ENCODE measurements at places on chromosomes 1 and 21.

DNA sequence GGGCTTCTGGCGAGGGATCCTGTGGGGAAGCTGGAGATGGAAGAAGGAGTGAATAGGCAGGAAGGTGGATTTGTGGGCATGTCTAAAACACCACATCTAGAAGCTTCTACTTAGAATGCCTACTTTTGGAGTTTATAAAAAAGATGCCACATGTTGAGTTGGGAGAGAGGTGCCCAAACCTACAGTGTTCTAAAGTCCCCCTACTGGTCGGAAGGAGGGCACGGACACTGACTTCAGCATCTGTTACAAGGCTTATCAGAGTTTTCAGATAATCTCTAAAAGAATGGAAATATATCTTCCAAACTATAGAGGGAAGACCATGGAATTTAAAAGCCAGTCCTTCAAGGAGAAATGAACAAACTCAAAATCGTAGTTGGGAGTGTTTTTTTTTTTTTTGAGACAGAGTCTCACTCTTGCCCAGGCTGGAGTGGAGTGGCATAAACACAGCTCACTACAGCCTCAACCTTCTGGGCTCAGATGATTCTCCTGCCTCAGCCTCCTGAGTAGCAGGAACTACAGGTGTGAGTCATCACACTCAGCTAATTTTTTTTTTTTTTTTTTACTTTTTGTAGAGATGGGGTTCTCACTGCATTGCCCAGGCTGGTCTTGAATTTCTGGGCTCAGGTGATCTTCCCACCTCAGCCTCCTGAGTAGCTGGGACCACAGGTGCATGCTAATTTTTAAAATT lies 14.8 kb downstream of the IBA57 start:
- DNase-seq: no peak

DNA sequence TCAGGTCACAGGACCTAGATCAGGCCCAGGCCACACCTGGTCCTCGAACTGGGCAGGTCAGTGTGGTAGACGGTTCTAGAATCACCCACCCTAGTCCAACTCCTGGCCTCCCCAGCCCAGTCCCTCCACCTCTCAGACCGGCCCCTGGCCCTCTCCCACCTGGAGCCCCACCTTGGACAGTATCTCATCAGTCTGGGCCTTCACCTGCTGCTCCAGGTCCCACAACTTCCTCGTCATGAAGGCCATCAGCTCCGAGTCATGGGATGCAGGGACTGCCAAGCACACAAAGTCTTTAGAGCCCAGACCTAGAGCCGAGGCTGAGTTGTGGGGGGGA lies 8.7 kb downstream of the UBXN11 start:
- no peak for DNase-seq

DNA sequence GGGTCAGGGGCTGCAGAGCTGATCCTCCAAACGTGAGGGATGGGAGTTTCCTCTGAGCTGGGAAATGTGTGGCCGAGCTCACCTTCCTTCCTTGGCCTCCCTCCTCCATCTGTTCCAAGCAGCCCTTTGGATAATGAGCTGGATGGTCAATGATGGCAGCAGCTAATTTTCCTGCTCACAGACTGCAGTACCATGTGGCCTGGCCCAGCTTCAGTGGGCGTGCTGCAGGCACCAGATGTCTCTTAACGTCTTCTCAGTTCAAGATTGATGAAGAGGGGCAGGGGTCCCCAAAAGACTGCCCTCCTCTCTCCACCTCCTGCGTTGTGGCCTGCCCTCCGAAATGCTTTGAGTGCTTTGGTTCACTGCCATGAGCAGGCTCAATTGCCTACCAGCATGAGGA lies 86.0 kb downstream of the UBIAD1 start:
- DNase-seq: peak; percentile 84

- no peak for DNase-seq
Measured at GRCh38 chr1:21378705-21379494, 61.0 kb upstream of the NBPF3 start.

- no peak for DNase-seq
Measured at GRCh38 chr21:31364253-31364945, 20.3 kb upstream of the TIAM1 start.

DNA sequence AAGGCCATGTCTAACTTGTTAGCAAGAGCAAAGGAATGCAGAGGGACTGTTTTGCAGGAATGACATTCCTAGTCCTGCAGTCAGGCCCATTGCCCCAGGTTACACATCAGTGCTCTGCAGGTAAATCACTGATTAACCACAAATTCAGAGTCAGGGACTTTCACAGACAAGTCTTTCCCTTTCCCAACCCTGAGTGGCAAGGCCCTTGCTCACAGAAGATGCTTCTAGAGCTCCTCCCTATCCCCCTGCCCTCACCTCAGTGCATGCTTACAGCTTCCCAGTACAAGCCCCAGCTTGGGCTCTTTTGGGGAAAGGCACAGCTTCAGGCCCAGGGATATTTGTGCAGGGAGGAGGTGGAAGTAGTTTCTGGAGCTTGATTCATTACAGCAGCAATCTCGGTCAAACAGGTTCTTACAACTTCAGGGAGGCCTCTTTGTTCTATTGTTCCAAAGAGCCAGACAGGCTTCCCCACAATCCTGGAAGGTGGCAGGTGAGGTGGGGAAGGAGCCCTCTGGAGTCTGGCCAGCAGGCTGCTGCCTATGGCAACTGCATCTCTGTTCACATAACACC lies 53.9 kb downstream of the CASQ2 start:
- no peak for DNase-seq

DNA sequence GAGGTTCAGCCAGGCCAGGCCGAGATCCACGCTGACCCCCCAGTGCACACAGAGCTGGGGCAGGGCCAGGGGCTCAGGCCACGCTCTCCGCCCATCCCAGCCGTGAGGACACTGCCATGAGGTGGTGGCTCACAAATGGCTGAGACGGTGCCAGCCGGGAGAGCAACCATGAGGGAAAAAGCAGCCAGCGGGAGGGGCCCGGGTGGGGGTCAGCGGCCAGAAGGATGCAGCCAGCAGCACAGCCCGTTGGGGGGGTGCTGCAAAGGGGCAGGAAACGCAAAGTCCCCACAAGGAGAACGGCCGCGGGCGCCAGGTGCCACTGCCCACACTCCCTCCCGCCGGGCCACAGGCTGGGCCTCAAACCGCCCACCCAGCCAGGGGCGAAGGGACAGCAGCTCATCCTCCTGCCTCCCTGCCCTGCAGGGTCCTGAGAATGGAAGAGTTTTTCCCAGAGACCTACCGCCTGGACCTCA lies 8.3 kb downstream of the TTLL10 start:
- DNase-seq: no peak

GRCh38 chr1:26182383-26182696 lies 5.0 kb downstream of the CNKSR1 start:
- DNase-seq: no peak

GRCh38 chr21:42599962-42600361 lies 53.5 kb upstream of the PDE9A start:
- DNase-seq: no peak

DNA sequence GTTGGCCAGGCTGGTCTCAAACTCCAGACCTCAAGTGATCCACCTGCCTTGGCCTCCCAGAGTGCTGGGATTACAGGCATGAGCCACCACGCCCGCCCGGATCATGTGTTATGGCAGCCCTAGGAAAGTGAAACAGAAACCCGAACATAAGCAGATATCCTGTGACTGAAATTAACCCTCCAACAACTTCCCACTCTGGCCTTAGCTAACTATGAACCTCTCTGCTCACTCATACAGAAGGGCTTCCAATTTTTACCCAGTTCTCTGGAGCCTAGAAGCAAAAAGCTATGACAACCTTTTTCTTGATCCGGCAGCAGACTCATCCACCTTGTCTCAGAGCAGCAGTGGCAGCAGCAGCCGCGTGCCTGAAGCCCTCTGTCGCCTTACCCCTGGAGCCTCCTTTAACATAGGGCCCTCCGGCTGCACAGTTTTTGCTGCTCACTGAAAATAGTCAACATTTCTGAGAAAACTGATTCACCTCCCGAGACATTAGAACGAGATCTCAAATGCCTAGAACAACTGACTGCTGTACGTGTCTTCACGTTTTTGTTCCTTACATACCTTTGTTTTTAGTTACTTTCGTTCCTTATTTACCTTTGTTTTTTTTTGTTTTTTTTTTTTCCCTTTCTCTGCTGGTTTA lies 9.3 kb downstream of the CBR1 start:
- DNase-seq: no peak

DNA sequence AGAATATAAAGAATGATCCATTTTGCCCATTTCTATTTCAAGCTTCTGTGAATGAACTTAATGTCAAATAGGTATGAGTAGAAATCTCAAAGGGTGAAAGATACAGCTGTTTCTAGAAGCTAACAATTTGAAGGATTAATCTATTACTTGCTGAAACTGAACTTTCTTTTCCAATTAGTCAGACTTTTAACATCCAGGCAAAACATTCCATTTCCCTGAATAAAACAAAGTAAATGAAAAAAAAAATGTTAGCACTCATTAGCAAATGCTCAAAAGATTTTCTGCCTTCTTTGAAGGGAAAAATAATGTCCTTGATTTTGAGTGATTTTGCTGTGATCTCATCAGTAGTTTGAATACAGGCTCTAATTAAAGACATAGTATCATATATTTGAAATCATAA lies 447.6 kb upstream of the PRMT6 start:
- no peak for DNase-seq

- DNase-seq: no peak
Measured at GRCh38 chr1:204413170-204413535, 1.5 kb upstream of the PPP1R15B start.

GRCh38 chr1:241999026-241999425 lies at the start of gene MAP1LC3C:
MAP1LC3C (minus strand) TSS chr1:241999098; CDS start chr1:241999008, 90 bp downstream.
- no peak for DNase-seq

GRCh38 chr1:112923959-112924349 lies 32.0 kb downstream of the SLC16A1 start:
- DNase-seq: no peak

GRCh38 chr1:30742963-30743559 lies 14.5 kb downstream of the LAPTM5 start:
- DNase-seq: no peak

- DNase-seq: no peak
Measured at GRCh38 chr1:56050911-56051310, 528.5 kb downstream of the PLPP3 start.

DNA sequence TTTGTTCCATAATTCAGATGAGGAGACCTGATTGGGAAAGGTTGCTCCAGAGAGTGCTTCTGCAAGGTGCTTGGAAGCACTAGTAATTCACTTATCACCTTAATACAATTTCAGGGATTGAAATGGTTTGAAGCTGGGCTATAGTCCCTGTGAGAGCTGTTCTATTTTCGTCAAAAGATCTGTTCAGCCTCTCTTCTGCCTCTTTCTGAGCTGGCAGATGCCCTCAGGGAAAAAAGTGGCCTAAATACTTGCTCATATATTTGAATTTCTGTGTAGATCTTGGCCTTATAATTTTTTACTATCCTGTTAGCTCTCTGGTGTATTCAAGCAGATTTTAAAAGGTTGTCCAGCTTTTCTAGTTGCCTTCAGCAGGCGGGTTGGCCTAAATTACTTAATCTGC lies 22.3 kb downstream of the C1orf146 start:
- DNase-seq: no peak

- DNase-seq: no peak
Measured at GRCh38 chr21:41294548-41295231, 21.9 kb upstream of the FAM3B start.

DNA sequence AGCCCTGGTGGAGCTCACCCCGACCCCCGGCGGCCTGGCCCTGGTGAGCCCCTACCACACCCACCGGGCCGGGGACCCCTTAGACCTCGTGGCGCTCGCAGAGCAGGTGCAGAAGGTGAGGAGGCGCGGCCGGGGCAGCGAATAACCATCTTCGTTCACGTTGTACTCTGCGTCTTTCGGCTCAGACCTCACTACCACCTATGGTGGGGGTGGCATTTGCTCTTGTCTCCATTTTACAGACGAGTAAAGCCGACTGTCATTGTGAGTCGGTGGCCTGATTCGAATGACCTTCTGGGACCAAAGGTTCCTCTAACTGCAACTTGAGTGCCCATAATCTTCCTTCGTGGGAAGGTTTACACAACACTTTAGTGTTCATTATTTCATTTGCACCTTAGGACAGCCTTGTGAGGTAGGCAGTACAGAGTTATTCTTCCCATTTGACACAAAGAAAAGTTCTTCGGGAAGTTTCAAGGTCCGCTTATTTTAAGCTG lies 506 bp downstream of the C1orf50 start:
- DNase-seq: peak; percentile 57

- no peak for DNase-seq
Measured at GRCh38 chr21:33660406-33660805, 18.1 kb downstream of the ITSN1 start.

GRCh38 chr1:248926401-248927182 lies 20.6 kb downstream of the PGBD2 start:
- DNase-seq: no peak

DNA sequence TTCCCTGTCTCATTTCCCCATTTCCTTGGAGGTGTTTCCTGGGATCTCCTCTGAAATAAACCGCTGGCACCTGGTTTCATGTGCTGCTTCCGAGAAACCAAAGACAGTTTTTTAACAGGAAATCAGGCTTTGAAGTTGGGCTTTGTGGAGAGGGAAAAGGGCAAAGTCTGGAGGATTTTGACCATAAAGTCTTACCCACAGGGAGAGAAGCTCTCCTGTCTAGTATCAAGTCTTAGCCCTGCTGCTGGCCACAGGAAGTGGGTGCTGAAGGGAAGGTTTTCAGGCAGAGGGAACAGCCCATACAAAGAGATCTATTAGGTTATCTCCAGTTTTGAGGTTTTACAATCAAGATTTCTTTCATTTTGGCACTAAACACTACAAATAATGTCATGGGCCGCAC lies 29.3 kb downstream of the SLC5A9 start:
- no peak for DNase-seq

DNA sequence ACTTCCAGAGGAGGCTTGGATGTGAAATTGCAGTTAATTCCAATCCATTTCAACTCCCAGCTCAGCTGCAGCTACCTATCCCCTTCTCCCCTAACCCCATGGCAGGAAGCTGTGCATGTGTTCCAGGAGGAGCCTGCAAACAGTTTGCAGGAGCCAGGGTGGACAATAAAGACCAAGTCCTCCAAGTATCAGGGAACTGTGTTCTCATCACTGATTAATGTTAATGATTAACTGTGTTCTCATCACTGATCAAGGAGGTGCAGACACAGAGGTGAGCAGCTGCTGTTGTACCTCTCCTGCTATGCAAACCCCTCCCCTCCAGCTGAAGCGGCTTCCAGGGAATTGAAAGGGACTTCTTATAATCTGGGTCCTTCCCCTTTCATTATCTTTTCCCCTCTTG lies 19.2 kb downstream of the CLDN19 start:
- DNase-seq: no peak

DNA sequence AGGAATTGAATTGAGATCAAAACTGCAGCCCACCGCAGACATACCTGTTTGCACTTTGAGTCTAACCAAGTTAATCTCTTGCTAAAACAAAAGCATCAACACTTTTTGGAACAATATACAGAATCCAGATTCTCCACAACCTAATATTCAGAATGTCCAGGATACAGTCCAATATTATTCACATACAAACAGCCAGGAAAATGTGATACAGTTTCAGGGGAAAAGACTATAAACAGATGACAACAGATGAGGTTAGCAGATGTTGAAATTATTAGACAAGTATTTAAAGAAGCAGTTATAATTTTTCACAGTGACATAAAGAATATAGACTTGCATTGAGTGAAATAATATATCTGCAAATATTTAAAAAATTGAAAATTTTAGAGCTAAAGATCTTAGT lies 678.1 kb upstream of the CXADR start:
- no peak for DNase-seq

- no peak for DNase-seq
Measured at GRCh38 chr1:9600861-9601834, 12.4 kb downstream of the TMEM201 start.

Data from NCI-H1694 treated with DMSO at 0.1 percent for 48 hours (cell line).